ENCODE measurements at places on chromosomes 13 and 19.

DNA sequence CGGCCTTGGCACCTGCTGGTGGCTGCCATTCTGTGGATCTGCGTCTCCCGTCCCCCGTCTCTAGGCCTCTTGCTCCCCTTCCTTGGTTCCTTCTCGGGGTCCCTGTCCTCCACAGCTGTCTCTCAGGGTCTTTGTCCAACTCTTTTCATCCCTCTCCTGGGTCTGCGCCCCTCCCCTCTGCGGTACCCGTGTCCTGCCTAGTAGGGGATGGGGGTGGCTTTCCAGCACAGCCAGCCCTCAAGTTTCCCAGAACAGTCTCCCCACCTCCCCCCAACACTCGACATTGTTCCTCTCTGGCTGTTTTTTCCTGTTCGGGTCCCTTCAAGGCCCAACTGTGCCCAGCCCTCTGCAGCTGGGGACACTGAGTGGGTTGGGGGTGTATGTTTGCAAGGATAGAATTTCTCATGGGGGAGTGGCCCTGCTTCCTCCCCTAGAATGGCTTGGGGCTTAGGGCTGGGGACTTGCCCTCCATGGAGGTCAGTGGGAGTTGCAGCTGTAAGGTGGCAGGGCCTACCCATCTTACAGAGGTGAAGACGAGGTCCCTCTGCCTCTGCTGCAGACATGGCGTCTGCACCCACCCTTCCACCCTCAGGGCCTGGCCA is 762 bp upstream of the ADM5 start:
- peak; percentile 46 for DNase-seq

GRCh38 chr13:83941701-83942335 is 59.5 kb upstream of the SLITRK1 start:
- peak; percentile 1 for DNase-seq

DNA sequence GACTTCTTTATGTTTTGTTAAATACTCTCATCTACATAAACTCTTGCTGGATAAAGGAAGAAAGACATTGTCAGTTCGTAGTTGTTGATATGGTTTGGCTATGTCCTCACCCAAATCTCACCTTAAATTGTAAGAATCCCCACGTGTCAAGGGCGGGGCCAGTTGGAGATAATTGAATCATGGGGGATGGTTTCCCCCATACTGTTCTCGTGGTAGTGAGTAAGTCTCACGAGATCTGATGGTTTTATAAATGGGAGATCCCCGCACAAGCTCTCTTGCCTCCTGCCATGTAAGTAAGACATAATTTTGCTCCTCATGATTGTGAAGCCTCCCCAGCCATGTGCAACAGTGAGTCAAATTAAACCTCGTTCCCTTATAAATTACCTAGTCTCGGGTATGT is 3.6 kb downstream of the ADGRE1 start:
- no peak for DNase-seq

DNA sequence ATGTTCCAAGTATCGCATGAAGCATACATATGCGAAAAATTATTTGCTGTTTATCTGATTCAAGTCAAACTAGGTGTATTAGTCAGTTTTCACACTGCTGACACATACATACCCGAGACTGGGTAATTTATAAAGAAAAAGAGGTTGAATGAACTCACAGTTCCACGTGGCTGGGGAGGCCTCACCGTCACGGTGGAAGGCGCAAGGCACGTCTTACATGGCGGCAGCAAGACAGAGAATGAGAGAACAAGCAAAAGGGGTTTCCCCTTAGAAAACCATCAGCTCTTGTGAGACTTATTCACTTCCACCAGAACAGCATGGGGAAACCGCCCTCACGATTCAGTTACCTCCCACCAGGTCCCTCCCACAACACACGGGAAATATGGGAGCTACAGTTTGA is 13.0 kb upstream of the PROZ start:
- no peak for DNase-seq

DNA sequence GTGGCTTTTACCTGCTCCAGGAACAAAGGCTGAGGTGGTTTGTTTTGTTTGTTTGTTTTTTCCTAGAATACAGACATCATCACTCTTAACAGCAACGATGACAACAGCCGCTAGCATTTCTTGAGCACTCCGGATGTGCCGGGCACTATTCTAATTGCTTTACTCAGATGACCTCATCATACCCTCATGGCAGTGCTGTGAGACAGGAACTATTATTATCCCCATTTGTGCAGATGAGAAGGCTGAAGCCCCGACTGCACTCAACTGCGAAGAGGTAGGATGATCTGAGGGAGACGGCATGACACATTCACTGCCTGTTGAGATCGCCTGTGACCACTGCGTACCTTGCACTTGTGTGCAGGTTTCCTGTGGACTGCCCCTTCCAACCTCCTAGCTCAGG is 66.5 kb downstream of the CCDC70 start:
- peak; percentile 67 for DNase-seq

DNA sequence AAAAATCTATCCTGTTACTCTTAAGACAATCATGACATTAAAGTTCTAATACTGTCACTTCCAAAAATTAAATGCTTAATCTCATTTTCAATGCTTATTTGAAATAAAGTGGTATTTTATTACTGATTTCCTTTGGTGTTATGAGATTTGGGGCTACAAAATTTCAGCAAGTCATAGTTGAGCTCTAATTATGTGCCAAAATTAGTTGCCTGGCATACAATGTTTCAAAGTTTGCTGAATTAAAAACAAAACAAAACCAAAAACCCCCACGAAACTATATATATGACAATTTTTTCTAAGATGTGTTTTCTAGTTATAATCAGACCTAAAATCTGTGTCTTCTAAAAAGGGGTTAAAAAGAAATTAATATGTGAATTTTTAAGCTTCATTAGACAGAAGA is 62.2 kb downstream of the KCNRG start:
- no peak for DNase-seq

GRCh38 chr13:40692946-40693345 is 26.5 kb upstream of the FOXO1 start:
- no peak for DNase-seq

GRCh38 chr19:7856109-7856591 is 18.0 kb downstream of the PRR36 start:
- peak; percentile 82 for DNase-seq

- DNase-seq: no peak
Observed at GRCh38 chr19:18656337-18657086, 19.7 kb downstream of the KLHL26 start.

DNA sequence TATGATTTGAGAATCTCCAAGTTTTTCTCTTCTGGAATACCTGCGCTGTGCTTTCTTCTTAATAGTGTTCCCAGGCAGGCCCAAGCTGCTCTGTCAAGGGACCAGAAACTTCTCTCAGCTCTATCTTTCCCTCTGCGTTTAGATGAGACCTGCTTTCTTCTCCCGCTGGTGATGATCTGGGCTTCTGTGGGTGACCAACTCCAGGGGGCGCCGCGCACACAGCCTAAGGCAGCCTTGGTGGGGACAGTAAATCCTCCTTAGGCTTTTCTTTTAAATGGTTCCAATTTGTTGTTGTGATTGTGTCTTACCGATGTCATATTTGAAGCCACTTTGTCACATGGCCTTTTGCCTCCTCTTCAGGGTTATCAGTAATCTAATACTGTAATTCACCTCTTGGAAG is 439.4 kb upstream of the KLF12 start:
- peak; percentile 0 for DNase-seq

DNA sequence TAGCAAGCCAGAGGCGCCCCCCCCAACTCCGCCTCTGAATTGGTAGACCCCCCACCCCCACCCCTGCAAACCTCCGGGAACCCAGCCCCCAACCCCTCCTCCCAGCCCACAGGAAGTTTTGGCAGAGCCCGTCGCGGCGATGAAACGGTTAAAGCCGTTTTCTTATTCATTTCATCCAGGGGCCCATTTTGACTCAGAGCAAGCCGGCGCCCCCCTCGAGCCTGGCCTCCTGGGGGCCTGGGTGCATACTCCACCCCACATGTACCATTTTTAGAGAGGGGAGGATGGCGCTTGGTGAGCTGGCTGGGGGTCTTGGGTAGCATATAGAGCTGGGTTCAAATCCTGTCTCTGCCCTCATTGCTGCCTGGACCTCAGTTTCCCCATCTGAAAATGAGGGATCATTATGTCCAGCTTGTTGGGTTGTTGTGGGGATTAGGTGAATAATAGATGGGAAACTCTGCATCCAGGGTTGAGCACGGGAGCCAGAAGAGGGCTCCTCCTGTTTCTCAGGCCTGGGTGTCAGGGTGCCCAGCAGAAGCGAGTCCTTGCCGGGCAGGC is 7.9 kb upstream of the JUNB start:
- DNase-seq: peak; percentile 70

DNA sequence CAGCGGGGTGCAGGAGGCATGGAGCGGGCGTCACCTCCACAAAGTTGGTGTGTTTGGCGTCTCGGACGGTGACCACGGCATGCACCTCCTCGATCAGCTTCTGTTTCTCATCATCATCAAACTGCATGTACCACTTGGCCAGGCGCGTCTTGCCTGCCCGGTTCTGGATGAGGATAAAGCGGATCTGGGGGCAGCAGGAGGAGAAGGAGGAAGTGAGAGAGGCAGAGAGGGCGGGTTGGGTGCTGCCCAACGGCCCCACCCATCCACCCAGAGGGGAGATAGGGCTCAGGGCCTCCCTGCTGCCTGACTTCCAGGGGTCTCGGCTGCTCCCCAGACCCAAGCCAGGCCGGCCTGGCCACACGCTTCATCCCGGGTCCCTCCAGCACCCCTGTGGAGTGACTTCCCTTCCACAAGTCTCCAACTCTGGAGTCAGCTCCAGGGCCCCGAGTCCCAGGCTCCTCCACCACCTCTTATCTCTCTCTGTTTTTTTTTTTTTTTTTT is 4.6 kb downstream of the AP2S1 start:
- DNase-seq: no peak

GRCh38 chr13:26785838-26786630 is 25.4 kb upstream of the GPR12 start:
- DNase-seq: peak; percentile 59

- DNase-seq: no peak
Observed at GRCh38 chr13:76175961-76176725, 540.0 kb downstream of the LMO7 start.

- DNase-seq: no peak
Observed at GRCh38 chr19:33551676-33552075, 30.1 kb upstream of the PEPD start.
